ENCODE measurements at places on chromosomes 16 and 17. TPM values are rescaled to one million over a fixed set of nuclear protein-coding genes. Genes with fewer than 3 reads are reported as not detected.

DNA sequence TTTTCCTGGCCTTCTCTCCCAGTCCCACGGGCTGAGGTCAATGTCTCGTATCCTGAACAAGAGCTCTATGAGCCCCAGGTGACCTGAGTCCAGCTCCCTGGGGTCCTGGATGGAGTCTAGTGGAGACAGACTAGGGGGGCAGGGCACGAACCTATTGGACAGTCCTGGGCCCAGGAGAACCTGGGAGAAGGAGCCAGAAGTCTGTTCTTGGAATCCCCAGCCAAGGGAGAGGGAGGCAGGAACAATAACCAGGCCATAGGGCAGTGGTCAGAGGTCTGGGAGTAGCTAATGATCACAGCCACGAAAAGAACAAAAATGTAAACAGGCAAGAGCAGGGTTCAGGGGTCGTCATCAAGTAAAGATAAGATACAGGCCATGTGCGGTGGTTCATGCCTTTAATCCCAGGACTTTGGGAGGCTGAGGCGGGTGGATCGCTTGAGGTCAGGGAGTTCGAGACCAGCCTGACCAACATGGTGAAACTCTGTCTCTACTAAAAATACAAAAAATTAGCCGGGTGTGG, 60.8 kb downstream of the COPRS start:
- no peaks in the 10 kb centered on the region for H3K27me3 ChIP-seq
- H3K4me1 ChIP-seq: peaks cover 7% of the 10 kb centered on the region
- no peak for DNase-seq
- H3K27ac ChIP-seq: peak overlapping the region; percentile 30

GRCh38 chr17:83121921-83122820, 42.8 kb downstream of the METRNL start:
- H3K4me3 ChIP-seq: peak overlapping the region; percentile 11
- peaks cover 20% of the 10 kb centered on the region for H3K4me1 ChIP-seq
- no peak overlapping the region for H3K27ac ChIP-seq
- H3K27me3 ChIP-seq: peaks cover 63% of the 10 kb centered on the region
- DNase-seq: no peak

- H3K36me3 ChIP-seq: no peaks in the 10 kb centered on the region
- DNase-seq: no peak
- H3K27me3 ChIP-seq: peaks cover 26% of the 10 kb centered on the region
- H3K4me3 ChIP-seq: no peak overlapping the region
- no peaks in the 10 kb centered on the region for H3K4me1 ChIP-seq
- no peak overlapping the region for H3K27ac ChIP-seq
Observed at GRCh38 chr16:82024316-82024715, 10.7 kb upstream of the HSD17B2 start.

DNA sequence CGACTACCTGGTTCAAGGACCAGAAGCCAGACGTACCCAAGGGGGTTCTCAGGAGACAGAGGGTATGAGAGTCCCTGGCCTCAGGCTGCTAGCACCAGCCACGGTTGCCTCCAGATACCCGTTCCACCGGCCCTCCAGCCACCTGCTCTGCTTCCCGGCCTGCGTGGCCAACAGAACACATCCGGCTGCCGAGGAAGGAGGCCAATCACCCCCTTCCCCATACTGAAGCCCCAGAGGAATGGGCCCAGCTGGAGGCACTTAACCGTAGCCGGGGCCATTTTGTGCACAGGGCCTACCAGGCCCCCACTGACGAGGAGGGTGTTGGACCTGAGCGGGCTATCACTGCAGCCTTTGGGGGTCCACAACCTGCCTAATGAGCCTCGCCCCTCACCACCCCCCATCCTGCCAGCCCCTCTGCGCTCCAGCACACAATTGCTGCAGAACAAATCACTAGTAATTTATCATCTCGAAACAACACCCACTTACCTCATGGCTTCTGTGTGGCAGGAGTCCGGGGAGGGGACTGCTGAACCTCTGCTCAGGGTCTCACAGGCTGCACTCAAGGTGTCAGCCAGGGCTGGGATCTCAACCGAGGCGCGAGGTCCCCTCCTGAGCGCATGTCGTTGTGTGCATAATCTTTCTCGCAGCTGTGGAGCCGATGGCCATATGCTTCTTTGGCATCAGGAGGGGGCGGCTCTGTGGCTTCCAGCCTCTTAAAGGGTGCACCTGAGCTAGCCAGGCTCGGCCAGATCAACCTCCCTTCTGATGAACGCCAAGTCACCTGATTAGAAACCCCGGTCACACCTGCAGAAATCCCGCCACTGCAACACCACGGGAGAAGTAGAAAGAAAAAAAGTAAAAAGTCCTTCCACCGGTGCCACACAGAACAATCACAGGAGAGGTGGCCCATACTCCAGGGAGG, 10.1 kb upstream of the KREMEN2 start:
- H3K4me3 ChIP-seq: peak overlapping the region; percentile 41
- no peak overlapping the region for H3K27ac ChIP-seq
- peaks cover 4% of the 10 kb centered on the region for H3K27me3 ChIP-seq
- no peaks in the 10 kb centered on the region for H3K36me3 ChIP-seq

- no peak for DNase-seq
- H3K4me1 ChIP-seq: peaks cover 9% of the 10 kb centered on the region
- H3K27me3 ChIP-seq: peaks cover 4% of the 10 kb centered on the region
- peak overlapping the region; percentile 88 for H3K27ac ChIP-seq
- H3K4me3 ChIP-seq: peak overlapping the region; percentile 94
Observed at GRCh38 chr16:58684001-58684353, 593 bp downstream of the SLC38A7 start.

- peaks cover 23% of the 10 kb centered on the region for H3K4me1 ChIP-seq
- no peak for DNase-seq
- no peak overlapping the region for H3K4me3 ChIP-seq
- no peak overlapping the region for H3K27ac ChIP-seq
- no peaks in the 10 kb centered on the region for H3K27me3 ChIP-seq
- H3K36me3 ChIP-seq: peaks cover 20% of the 10 kb centered on the region
Observed at GRCh38 chr17:31374094-31374447, 17.4 kb upstream of the RAB11FIP4 start.

GRCh38 chr16:3459401-3460090, 16.1 kb downstream of the NAA60 start:
- H3K27ac ChIP-seq: peak overlapping the region; percentile 64
- H3K4me1 ChIP-seq: peaks cover 45% of the 10 kb centered on the region
- DNase-seq: no peak
- no peaks in the 10 kb centered on the region for H3K27me3 ChIP-seq
- peaks cover 4% of the 10 kb centered on the region for H3K36me3 ChIP-seq
- peak overlapping the region; percentile 81 for H3K4me3 ChIP-seq

- no peak overlapping the region for H3K4me3 ChIP-seq
- no peak for DNase-seq
- H3K27ac ChIP-seq: no peak overlapping the region
- H3K4me1 ChIP-seq: peaks cover 24% of the 10 kb centered on the region
- H3K27me3 ChIP-seq: no peaks in the 10 kb centered on the region
Observed at GRCh38 chr16:75081179-75081859, 35.3 kb downstream of the LDHD start.

KLHL10 gene
- not detected for total RNA-seq

All from type B pancreatic cell (in vitro differentiated cells).